Omental fat pad (tissue), 4 donors: ENCODE measurements at places on chromosomes 4 and X.

GRCh38 chr4:7330811-7331681 lies 103.7 kb downstream of the PSAPL1 start:
- no peak for DNase-seq

GRCh38 chrX:134803551-134804183 lies 145.4 kb upstream of the PLAC1 start:
- no peak for DNase-seq

GRCh38 chrX:27815209-27815608 lies 7.4 kb downstream of the MAGEB10 start:
- no peak for DNase-seq

- DNase-seq, result no peak
Measured at GRCh38 chr4:99863-100262, 24.4 kb upstream of the ZNF718 start.

DNA sequence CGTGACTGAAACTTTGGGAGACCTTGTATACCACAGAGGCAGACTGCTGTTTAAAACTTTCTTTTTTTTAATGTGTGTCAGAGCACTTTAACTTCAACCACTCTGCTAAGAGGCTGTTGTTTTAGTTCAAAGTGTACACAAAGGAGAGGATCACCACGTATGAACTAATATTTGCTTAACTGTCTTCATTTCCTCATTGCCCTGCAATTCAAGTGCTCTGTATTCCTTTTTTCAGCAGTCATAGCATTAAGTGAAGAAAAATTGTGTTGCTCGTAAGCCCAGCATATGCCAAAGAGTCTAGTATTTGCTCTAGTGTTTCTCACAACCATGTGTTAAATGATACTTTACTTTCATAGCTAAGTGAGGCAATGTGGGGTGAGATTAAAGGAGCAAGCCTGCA lies 63.0 kb upstream of the HHIP start:
- no peak for DNase-seq
